ENCODE measurements at places on chromosomes 13 and 19.

DNA sequence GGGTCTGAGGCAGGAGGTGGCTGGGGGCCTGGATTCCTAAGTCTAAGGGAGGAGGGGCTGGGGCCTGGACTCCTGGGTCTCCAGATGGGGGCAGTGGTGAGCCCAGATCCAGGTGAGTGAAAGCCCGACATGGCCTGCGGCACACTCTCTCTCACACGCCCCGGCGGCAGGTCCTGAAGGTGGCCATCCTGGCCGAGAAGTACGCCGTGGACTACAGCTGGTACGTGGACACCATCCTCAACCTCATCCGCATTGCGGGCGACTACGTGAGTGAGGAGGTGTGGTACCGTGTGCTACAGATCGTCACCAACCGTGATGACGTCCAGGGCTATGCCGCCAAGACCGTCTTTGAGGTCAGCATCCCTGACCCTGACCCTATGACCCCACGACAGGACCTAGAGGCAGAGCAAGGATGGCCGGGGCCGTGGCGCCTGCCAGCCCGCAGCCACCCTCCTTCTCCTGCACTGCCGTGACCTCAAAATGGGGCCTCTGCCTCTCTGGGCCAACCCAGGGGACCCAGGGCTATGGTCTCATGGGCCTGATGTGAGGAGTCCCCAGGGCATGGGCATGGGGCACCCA, 13.2 kb downstream of the FUZ start:
- no peak for DNase-seq

DNA sequence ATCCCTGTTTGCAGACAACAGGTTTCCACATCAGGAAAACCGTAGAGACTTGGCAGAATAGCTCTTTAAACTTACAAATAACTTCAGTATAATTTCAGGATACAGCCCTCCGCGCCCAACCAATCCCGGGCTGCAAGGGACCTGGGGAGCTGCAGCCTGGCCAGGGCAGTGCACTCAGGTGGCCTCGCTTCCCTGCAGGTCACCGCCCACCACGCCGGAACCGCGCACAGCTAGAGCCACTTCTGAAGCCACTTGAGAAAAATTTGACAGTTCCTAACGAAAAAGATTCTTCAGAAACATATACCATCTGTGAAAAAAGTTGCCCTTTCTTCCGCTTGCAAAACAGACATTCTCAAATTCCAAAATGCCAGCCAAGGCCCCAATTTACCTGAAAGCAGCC, 11.1 kb downstream of the ZNF91 start:
- no peak for DNase-seq

DNA sequence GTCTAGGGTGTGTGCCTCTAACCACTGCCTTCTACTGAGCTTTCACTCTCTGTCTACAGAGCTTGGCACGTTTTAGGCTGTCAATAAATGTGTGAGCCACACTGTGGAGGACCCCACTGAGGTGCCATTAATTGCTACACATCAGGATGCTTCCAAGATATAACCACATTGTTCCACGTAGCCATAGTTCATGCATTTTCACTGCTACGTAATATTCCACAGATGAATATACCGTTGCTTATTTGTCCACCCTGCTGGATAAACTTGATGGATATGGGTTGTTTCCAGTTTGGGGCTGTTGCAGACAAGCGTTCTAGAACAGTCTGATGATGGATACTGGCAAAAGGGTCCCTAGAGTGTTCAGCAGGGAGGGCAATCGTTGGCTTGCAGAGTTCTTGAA, 11.3 kb upstream of the NUMBL start:
- no peak for DNase-seq

GRCh38 chr19:32540621-32541020, 40.4 kb upstream of the PDCD5 start:
- DNase-seq = no peak

GRCh38 chr19:42081584-42082203, 5.7 kb downstream of the ZNF574 start:
- no peak for DNase-seq

- DNase-seq = no peak
These were observed 101.6 kb downstream of the IRS2 start for GRCh38 chr13:109684824-109685202.

GRCh38 chr13:112248406-112248760, 127.8 kb upstream of the SPACA7 start:
- DNase-seq = no peak

DNA sequence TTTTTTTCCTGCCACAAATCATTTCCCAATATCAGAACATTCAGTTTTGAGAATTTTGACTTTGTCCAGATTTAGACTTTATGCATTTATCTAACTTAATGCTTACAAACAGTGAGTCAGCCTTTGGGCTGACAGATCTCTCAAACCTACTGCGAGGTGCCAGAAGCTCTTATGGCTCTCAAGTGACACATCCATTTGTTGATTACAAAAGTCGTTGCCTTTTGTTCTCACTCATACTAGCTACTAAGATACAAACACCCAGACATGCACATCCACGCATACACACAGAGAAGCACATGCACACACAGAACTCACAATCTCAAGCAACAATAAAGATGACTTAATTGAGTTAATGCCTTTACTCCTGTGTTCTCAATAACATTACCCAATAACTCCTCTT, 1147.5 kb downstream of the DIAPH3 start:
- DNase-seq = no peak

GRCh38 chr13:86765462-86765861, 905.7 kb upstream of the SLITRK5 start:
- DNase-seq = no peak

DNA sequence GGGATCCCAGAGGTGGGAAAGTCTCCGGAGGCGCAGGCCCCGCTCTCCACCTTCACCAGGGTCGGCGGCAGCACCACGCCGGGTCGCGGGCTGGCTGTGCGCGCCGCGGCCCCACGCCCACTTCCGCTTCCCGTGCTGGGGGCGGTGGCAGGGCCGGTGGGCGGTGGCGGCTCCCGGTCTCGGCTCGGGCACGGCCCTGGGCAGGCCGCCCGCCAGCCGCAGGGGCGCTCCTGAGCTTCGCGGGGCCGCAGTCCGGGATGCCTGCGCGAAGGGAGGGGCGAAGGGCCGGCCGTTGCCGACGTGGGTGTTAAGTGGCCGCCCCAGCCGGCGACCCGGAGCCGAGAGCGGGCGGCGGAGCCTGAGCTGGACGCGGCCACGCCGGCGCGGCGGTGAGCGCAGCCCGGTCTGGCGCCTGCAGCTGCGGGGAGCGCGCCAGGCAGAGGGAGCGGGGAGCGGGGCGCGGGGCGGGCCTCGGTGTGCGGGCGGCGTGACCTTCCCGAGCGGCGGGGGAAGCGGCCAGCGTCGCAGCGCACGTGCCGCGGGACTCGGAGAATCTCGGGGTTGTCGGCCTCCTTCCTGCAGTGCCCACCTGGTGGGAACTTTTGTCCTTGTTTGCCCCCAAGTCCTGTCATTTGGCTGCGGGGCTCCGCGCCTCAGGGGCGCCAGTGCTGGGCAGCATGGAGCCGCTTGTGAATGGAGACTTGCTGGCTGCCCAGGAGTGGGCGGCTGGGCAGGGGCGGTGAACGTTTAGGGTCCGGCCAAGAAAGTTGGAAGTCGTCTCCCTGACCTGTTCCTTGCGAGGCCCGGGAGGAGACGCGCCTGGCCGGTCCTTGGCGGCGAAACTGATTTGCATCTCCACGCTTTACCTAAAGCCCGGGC, at the start of gene SLC25A15:
TSS of gene SLC25A15 (plus strand) at position 337 of the 879 bp plus-strand sequence. CDS start 3,616 bp downstream, outside the sequence.
- no peak for DNase-seq

DNA sequence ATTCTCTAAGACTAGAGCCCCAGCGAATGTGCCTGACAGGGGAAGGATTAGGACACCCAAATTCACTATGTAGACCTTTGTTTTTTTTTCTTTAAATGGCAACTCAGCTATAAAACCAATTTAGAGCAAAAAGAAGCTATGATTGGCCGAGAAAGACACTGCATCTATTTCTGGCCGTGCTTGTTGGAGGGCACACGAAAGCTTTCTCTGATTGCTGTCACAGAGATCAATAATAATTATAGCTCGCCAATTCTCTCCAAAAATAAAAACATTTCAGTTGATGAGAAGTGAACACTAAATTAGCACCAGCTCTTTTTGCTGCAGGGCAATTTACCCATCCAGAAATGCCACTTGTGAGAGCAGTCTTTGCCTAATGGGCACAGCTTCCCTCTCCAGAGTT, 31.2 kb downstream of the CBY2 start:
- DNase-seq = no peak

DNA sequence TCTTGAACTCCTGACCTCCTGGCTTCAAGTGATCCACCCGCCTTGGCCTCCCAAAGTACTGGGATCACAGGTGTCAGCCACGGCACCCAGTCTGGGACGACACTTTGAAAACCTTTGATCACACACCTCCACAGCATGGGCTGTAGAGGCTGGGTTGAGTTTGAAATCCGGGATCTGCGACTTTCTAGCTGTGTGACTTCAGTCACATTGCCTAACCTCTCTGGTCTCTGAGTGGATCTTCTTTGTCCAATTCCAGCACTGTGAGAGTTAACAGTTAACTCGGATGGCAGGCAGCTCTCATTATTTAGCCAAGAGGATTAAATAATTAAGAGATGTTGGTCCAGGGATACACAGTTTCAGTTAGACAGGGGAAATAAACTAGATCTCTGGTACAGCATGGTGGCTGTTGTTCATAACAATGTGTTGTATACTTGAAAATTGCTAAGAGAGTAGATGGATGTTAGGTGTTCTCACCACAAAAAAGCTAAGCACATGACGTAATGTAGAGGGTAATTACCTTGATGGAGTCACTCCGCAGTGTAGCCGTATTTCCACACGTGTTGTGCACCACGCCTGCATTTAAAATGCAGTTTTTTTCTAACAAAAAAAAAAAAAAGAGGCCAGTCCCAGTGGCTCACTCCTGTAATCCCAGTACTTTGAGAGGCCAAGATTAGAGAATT, 1.9 kb downstream of the GALP start:
- no peak for DNase-seq

GRCh38 chr13:52758114-52758513, 18.5 kb upstream of the CNMD start:
- no peak for DNase-seq

- no peak for DNase-seq
These were observed 228.2 kb downstream of the PCDH20 start for GRCh38 chr13:61187471-61187870.

- no peak for DNase-seq
These were observed 22.1 kb downstream of the VASP start for GRCh38 chr19:45529420-45529785.

- DNase-seq = no peak
These were observed 156.6 kb downstream of the TM9SF2 start for GRCh38 chr13:99657848-99658260.

GRCh38 chr13:108827646-108828045, 198.2 kb downstream of the MYO16 start:
- DNase-seq = no peak

DNA sequence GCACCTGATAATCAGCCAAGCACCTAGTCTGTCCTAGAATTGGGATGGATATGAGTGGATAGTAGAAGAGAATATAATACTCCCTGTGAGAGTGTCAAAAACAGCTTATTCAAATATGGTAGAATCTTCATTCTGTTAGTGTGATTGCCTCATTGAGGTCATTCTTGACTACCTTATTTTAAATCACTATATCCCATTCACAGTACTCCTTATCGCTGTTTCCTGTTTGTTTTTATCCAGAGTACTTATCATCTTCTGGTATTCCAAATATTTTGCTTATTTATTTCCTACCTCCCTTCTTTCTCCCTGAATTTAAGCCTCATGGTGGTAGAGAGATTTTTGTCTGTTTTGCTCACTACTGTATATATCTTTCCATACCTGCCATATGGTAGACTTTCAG, 9.9 kb downstream of the NDFIP2 start:
- DNase-seq = no peak

DNA sequence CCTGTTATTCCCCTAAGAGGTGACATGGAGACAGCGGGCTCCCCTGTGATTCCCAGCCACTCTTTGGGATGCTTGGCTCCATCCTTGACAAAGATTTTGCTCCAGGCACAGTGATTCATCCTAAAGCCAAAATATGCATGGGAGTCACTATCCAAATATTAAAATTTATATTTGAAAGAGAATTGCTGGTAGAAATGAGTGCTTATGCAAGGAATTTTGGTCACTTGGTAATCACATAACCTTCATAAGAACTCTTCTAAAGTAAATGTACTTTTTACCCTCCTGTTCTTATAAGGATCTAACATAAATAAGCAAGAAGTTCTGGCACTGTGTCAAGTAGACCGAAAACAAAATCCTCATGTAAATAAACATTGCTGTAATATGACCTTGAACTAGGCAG, 385.8 kb downstream of the ITGBL1 start:
- DNase-seq = no peak

- no peak for DNase-seq
These were observed 7.3 kb downstream of the PLPPR3 start for GRCh38 chr19:814152-815078.

- DNase-seq = no peak
These were observed 3.2 kb downstream of the CEBPA start for GRCh38 chr19:33299051-33299688.

DNA sequence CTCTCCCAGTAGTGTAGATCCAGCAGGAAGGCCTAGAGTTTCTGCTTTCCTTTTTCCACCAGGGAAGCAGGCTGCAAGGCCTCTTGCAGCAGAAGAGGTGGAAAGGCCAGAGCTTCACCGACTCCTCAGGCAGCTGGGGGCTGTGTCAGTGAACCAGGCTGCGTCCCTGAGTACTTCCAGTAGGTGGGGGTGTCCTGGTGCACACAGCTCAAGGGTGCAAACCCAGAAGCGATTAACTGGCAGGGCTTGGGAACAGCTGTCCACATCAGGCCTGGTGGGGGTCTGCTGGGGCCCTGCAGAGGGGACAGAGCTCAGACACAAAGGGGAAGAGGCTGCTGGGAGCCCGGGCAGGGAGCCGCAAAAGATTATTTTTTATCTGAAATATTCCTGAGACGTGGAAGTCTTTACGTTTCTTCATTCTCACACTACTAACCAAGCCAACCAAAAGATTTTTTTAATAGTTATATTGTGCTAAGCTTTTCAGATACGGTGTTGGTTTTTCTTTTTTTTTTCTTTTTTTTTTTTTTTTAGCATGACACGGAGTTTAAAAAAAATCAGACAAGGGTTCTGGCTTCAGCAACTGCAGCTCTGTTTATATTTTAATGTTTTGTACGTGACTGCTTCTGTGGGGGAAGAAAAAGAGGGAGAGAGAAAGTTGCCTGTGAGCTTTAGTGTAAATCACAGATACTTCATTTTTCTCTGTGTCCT, 11.0 kb downstream of the TSHZ3 start:
- no peak for DNase-seq

GRCh38 chr19:35257113-35257461, 8.3 kb downstream of the LSR start:
- no peak for DNase-seq

DNA sequence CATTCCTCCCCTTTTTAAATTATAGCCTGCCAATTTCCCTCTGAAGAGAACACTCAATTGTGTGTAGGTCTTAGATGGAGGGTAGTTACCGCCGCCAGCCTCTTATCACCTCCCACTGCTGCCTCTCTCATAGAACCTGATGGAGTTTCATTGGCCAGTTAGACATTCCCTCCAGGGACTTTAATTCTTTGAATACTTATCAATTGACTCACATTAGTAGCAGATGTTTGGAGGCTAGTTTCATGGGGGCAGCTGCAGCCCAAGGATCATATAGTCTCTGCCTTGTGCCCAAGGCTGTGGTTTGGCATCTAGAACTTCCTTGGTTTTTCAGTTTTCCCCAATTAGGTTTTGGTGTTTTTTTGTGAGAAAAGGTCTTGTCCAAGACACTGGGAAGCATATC, 318.9 kb upstream of the HTR2A start:
- no peak for DNase-seq

All from NCI-H1417 treated with DMSO at 0.1 percent for 48 hours (cell line).